CD8-positive, alpha-beta T cell (primary cell): ENCODE measurements at places on chromosomes 7 and 10. TPM values are rescaled to one million over a fixed set of nuclear protein-coding genes. Genes with fewer than 3 reads are reported as not detected.

- no peak for DNase-seq
These were observed 142.9 kb upstream of the PCGF5 start for GRCh38 chr10:91077549-91078071.

GRCh38 chr10:24834869-24835268 lies 111.2 kb upstream of the ARHGAP21 start:
- DNase-seq: no peak

DNA sequence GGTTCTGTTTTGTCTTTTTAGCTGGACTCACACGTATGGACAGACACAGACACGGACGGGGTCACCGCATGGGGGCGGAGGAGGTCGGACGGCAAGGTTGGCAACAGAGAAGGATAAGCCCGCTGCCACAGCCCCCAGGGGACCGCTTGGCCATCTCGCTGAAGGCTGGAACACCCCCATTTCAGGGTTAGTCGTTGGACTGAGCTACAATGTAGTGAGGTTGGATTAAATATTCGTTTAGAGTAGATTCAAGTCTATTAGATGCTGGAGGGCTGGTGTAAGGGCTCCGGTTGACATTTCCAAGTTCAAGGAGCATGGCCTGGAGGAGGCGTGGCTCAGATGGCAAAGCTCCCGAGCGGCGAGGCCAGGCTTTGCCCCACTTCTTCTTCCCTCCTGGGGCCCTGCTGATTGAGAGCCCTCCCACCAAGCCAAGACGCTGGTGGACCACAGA lies 35.2 kb downstream of the PPIF start:
- no peak for DNase-seq

- no peak for DNase-seq
These were observed 315.3 kb upstream of the PLXDC2 start for GRCh38 chr10:19500959-19501358.

DNA sequence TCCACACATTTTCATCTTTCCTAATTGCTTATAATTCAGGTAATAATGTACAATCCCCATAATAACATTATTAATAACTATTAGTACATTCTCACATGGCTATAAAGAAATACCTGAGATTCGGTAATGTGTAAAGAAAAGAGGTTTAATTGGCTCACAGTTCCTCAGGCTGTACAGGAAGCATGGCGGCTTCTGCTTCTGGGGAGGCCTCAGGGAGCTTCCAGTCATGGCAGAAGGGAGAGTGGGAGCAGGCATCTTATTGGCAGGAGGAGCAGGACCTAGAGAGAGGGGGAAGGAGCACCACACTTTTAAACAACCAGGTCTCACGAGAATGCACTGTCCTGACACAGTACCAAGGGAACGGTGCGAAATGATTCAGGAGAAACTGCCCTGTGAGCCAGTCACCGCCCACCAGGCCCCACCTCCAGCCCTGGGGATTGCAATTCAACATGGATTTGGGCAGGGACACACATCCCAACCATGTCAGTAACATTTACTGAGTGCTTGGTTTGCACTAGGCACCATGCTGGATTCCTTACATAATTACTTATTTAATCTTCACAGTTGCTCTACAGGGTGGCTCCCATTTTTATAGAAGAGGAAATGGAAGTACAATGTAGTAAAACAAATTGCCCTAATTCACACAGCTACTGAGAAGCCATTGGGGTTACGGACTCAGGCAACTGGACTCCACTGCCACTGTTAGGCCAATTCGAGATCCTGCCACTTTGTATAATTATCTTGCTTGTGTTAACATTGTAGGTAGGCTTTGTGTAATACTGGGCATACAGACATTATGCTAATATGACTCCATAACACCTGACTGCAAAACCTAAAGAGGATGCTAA lies 8.7 kb upstream of the ESYT2 start:
- DNase-seq: no peak

Gene GPR26
- total RNA-seq: not detected

Gene ASB10
- total RNA-seq: not detected

- no peak for DNase-seq
These were observed 320.5 kb downstream of the MAGI2 start for GRCh38 chr7:79132844-79133451.

Gene MACROH2A2
- 2.6 TPM for total RNA-seq
